ENCODE measurements at places on chromosomes 2 and 18. TPM values are rescaled to one million over a fixed set of nuclear protein-coding genes. Genes with fewer than 3 reads are reported as not detected.
A peak's percentile ranks its signal among the peaks of the same experiment; 100 is the strongest.

GRCh38 chr2:75403991-75404428, 156.7 kb downstream of the EVA1A start:
- DNase-seq: peak; percentile 65

- DNase-seq: no peak
Measured at GRCh38 chr18:9683418-9684396, 24.4 kb upstream of the RAB31 start.

The SERPINB3 gene
- not detected for total RNA-seq

- DNase-seq: no peak
Measured at GRCh38 chr18:10329101-10329500, 125.3 kb upstream of the APCDD1 start.

- DNase-seq: no peak
Measured at GRCh38 chr2:18800240-18800971, 211.0 kb upstream of the NT5C1B start.

- no peak for DNase-seq
Measured at GRCh38 chr2:11915650-11916049, 169.2 kb downstream of the LPIN1 start.

- no peak for DNase-seq
Measured at GRCh38 chr2:83817511-83817910, 641.6 kb downstream of the SUCLG1 start.

DNA sequence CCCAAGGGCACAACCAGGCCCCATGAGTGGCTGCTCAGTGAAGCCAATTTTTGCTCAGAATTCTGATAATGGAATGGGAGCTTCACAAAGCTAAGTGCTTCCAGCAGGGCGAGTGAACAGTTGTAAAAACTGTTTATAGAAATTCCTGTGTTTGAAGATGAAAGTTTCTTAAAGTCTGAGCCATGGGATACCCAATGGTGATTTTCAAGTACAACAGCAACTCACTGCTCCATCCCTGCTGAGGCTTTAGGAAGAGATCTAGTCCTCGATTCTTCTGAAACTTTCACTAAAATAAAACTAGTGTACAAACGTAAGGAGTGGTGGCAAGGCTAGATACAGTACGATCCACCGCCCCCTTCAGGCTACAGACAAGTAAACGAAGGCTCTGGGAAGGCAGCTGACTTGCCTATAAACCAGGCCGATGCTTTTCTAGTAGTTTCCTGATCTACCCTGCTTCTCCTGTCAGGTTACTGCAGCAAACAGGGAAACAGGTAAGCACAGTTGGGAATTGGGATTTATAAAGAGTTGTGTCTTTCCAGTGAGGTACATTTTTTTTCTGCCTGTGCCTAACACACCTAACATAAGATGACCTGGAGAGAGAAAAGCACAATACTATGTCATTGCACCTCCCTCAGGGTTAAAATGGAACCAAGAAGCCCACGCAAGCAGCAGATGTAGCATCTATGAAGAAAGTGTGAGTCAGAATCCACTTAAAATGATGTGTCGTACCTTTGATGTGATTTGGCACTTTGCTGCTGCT, 108.7 kb downstream of the UXS1 start:
- DNase-seq: peak; percentile 25

DNA sequence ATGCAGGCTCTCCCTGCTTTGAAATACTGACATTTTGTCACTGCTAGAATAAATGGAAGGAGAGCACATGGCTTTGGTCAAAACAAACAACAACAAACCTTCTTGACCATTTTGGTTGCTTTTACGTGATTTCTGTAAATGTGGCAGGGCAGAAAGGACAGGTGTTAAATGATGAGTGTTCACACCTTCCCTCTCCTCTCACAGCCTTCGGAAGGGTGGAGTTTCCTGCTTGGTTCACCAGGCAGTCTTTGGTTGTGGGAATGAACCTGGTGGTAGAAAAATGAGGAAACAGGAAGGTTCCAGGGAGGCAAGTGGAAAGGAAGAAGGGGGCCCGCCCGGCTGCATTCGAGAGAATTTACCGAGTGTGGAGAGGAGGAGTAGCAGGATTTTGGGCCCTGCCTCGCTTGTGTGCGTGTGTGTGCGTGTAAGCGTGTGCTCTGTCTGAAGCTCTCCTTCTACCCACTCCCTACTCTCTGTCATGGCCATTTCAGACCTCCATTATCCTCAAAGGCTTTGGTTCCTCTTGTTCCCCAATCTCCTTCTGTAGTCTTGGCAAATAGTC, 23.7 kb upstream of the SPP2 start:
- DNase-seq: no peak

DNA sequence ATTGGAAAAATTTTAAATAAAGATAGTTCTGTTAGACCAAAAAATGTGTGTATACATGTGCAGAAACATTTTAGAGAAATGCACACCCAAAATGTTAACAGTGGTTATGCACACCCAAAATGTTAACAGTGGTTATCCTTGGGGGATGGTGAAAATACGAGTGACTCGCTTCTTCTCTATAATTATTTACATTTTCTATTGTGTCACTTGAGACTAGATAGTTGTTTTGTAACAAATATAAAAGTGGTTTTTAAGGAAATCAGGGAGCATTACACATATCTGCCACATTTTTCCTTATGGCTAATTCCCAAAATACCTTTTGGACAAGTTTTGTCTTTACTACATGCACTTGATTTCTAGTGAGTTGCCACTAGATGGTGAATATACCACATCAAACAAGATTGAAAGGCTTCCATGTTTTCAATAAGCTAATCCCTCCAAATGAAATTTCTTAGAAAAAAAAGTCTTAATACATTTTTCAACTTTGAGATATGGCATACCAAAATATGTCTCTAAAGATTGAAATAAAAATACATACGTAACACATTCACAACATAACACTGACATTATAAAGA, 9.0 kb upstream of the HIBCH start:
- DNase-seq: no peak

The NETO1 gene
- 7.2 TPM for total RNA-seq

- DNase-seq: no peak
Measured at GRCh38 chr2:215758691-215759090, 254.7 kb downstream of the MREG start.

- DNase-seq: no peak
Measured at GRCh38 chr2:160077912-160078810, 15.7 kb upstream of the PLA2R1 start.

DNA sequence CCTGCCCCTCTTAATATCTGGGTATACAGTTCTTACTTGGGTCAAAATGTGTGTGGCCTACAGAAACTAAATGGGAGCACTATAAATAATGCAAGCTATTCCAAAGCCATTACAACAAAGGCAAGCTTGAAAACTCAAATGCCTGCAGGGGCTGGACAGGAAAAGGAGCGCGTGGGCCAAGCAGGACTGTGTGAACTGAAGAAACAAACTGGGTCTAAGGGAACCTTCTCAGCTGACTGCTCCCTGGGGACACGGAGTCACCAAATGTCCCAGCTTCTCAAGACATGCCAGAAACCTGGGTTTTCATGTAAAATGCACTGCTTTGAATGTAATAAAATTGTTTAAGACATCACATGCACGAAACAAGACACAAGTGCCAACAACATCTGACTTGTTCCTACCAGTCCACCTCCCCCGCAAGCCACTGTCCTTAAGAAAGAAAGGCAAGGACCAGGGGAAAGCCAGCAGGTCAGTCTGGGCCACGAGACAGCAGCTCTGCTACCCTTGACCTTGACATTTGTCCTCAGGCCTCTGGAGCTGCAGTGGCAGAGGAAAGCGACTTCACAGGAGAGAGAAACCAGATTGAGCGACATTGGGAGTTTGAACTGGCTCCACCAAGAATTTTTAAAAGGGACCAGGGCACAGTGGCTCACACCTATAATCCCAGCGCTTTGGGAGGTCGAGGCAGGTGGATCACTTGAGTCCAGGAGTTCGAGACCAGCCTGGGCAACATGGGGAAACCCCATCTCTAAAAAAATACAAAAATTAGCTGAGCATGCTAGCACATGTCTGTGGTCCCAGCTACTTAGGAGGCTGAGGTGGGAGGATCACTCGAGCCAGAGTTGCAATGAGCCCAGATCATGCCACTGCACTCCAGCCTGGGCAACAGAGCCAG, 89.7 kb upstream of the SH3BP4 start:
- DNase-seq: no peak

DNA sequence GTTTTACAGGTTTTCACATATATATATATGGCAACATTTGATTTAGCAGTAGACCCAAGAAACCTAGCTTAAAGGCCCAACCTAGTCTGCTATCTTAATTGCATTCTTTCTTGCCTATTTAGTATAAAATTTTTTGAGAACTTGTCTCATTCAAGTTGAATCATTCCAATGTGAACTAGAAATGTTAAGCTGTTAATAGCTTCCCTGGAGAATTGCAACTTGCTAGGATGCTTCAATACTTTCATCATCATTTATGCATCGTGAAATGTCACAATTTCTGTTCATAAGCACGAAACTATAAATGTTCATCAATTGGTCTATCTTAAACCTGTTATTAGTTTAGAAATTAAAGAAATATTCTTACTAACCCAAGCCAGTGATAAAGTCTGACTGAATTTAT, 217.6 kb downstream of the BABAM2 start:
- DNase-seq: no peak

The LONRF2 gene
- total RNA-seq: 0.29 TPM

The TMEM37 gene
- not detected for total RNA-seq

The ACMSD gene
- total RNA-seq: not detected

The WNT10A gene
- total RNA-seq: 36.6 TPM

DNA sequence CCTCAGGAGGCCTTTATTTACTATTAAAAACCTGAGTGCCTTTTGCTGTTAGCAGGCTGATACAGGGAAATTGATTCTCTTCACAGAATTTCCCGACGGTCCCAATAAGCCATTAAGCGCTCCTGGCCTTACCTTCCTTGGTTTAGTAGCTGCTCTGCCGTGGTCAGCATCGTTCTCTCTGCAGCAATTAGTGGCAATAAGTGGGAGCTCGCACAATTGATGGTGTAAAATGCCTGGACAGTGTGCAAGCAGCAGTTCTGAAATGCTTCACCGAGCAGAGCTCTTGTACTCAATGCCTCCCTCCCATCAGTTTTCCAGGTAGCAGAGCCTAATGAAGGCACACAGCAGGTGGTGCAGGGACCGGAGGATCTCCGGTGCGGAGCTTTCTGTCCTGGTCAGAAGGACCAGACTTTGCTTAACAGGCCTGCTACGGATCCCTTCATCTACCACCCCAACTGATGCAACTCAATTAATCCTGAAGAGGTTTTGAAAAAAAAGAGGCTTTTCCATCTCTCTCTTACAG, 1.1 kb upstream of the LINC00305 start:
- no peak for DNase-seq

The LAMA3 gene
- total RNA-seq: not detected

GRCh38 chr2:37832590-37833197, 92.4 kb upstream of the RMDN2 start:
- DNase-seq: peak; percentile 82

DNA sequence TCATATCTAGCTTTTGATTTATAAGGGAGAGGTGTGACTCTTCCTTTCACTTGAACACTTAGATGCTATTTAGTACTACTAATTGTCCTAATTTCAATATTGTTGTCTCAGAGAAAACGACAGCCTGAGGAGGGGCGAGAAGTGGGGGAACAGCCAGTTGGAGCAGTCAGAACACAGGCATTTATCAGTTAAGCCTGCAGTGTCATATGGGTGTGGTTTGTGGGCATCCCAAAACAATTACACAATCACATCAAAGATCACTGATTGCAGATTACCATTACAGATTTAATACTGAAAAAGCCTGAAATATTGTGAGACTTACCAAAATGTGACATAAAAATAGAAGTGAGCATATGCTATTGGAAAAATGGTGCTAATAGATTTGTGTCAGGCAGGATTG, 15.8 kb downstream of the TMEM131 start:
- DNase-seq: no peak

DNA sequence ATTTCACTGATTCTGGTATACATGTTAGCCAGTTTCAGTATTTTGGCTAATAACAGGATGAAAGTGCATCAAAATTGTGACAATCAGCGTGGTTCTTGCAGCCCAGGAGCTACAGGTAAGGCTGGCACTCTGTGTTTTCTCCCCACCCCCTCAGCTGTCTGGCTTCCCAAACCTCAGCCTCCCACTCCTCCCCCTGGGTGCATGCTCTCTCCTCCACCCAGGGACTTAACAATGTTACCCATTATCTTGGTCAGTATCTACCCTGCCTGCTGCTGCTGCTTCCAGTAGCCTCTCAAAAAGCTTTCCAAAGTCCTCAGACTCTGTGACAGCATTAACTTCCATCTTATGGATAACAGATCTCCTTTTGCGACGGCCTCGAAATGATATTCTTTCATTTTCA, 41.0 kb downstream of the TRABD2A start:
- no peak for DNase-seq
